ENCODE measurements at places on chromosomes 13 and 19.

- no peak for DNase-seq
Measured at GRCh38 chr19:16191216-16191908, 6.2 kb downstream of the FAM32A start.

DNA sequence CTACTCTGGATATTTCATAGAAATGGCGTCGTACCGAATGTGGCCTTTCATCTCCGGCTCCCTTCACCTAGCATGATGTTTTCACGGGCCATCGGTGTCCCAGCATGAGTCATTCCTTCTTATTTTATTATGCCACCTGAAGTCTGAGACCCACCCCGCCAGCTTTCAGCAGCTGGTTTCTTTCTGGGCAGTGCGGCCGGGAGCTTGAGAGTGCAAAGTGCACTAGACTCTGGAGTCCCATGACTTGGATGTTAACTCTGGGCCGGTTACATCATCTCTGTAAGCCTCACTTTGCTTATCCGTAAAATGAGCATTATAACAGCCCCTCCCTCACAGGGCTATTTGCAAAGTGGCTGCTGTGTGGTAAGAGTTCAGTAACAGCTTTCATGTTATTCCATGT, 5.8 kb upstream of the KMT5C start:
- DNase-seq, result no peak

DNA sequence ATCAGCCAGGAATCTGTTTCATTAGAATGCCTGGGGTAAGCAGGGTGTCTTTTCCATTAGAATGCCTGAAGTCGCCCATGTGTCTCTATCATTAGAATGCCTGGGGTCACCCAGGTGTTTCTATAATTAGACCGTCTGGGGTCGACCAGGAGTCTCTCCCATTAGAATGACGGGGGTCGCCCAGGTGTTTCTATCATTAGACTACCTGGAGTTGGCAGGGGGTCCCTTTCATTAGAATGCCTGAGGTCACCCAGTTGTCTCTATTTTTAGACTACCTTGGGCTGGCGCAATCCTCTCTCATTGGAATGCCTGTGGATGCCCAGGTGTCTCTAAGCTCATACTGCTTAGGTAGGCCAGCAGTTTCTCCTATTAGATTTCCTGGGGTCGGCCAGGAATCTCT, 1447.6 kb downstream of the UQCRFS1 start:
- no peak for DNase-seq

GRCh38 chr19:2578391-2578890, 102.5 kb downstream of the GADD45B start:
- DNase-seq, result no peak

DNA sequence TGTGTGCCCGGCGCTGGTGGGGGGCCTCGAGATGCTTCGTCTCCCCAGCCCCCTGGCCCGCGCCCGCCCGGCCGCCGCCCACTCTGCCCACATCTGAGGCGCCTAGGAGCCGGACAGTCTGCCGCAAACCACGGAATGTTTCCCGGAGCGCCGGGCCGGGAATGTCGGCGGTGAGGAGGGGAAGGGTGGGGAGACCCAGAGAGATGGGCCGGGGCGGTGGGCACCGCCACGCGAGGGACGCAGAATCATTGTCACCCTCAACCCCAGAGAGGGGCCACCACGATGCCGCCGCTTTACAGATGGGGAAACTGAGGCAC, 46.1 kb upstream of the NFIC start:
- DNase-seq, result no peak
